ENCODE measurements at places on chromosomes 6 and 20.

GRCh38 chr20:45100563-45101245 lies at the start of gene KCNS1:
TSS of gene KCNS1 (minus strand) at chr20:45101127. CDS start at chr20:45099236, 1,891 bp downstream.
- DNase-seq, result no peak

GRCh38 chr6:168606722-168607121 lies 165.7 kb downstream of the SMOC2 start:
- no peak for DNase-seq

DNA sequence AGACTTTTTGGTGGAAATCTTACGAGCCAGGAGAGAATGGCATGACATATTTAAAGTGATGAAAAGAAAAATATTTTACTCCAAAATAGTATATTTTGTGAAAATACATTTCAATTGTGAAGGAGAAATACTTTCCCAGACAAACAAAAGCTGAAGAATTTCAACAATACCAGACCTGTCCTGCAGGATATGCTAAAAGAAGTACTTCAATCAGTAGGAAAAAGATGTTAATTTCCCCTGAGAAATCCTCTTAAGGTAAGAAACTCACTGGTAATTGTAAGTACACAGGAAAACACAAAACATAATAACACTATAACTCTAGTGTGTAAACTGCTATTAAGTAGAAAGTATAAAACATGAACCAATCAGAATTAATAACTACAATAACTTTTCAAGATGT lies 341.8 kb upstream of the GJE1 start:
- no peak for DNase-seq

DNA sequence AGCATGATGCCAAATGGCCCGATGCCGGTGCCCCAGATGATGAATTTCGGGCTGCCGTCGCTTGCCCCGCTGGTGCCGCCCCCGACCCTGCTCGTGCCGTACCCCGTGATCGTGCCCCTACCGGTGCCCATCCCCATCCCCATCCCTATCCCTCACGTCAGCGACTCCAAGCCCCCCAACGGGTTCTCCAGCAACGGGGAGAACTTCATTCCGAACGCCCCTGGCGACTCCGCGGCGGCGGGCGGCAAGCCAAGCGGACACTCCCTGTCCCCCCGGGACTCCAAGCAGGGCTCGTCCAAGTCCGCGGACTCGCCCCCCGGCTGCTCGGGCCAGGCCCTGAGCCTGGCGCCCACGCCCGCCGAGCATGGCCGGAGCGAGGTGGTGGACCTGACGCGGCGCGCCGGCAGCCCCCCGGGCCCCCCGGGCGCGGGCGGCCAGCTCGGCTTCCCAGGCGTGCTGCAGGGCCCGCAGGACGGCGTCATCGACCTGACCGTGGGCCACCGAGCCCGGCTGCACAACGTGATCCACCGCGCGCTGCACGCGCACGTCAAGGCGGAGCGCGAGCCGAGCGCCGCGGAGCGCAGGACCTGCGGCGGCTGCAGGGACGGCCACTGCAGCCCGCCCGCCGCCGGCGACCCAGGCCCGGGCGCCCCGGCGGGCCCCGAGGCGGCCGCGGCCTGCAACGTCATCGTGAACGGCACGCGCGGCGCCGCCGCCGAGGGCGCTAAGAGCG lies 144.6 kb downstream of the SOBP start:
- DNase-seq, result no peak

- DNase-seq, result no peak
These were observed 2.3 kb downstream of the HLA-DQB2 start for GRCh38 chr6:32761072-32761471.

DNA sequence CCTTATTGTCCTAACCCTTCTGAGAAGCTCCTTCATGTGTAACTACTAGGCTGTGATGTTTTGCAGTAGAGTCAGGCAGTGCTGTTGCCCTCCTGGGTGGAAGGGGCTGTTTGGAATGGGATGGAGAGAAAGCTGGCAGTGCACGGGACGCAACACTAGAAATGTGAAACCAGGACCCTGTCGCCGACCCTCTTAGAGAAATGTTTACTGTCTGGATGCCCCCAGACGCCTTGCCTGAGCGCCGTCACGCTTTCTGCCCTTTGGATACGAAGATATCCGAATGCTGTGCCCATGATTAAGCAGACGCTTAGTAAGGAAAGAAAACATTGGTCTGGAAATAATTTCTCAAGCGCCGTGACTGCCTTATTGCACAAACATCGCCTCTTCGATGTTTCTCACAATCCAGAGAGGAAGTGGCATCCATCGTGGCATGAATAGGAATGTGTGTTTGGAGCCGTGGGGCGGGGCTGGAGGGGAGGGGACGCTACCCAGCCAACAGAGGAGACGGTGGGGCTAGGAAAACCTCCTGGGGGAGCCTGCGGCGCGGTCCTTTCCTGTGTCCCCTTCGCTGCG lies 661 bp upstream of the PPP1R14C start:
- DNase-seq, result no peak

- no peak for DNase-seq
These were observed 55.7 kb downstream of the PLCB1 start for GRCh38 chr20:8187740-8188139.

DNA sequence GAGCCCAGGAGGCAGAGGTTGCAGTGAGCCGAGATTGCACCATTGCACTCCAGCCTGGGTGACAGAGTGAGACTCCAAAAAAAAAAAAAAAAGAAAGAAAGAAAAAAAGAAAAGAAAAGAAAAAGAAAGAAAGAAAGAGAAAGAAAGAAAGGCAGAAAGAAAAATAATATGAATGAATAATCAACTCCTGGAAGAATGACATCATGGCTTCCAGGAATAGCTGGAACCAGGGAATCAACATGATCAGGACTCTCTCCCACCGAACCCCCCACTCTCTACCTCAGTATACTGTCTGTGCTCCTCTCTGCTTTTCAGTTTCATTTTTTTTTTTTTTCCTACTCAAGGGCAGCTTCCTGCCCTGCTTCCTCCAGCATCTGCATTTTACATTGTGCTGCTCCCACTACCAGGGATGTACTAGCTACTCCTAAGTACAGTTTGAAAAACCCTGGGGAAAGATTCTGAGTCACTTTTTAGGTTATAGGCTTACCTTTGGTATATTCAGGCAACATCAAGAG lies 19.7 kb upstream of the MTCL3 start:
- no peak for DNase-seq

GRCh38 chr20:9144643-9145042 lies 75.8 kb downstream of the PLCB4 start:
- DNase-seq, result no peak

DNA sequence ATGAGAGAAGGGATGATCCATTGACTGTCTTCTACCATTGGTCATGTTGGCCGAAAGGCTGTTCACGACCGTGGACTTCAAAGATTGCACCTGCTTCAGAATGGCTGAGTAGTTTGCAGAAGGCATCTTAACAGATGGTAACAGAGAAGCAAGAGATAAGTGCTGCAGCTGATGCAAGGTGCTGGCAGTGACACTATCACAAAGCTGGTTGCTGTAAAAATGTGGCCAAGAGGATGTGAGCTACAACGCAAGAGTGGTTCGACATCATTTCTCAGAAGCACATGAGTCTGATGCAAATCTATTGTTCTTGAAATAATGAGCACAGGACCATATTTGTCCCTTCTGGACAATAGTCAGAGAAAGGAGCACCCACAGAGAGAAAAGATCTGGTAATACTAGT lies 27.0 kb upstream of the ANKEF1 start:
- no peak for DNase-seq

DNA sequence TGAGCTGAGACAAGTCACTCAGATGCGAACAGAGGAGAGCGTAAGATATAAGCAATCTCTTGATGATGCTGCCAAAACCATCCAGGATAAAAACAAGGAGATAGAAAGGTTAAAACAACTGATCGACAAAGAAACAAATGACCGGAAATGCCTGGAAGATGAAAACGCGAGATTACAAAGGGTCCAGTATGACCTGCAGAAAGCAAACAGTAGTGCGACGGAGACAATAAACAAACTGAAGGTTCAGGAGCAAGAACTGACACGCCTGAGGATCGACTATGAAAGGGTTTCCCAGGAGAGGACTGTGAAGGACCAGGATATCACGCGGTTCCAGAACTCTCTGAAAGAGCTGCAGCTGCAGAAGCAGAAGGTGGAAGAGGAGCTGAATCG lies 9.5 kb upstream of the SNRNP48 start:
- no peak for DNase-seq

DNA sequence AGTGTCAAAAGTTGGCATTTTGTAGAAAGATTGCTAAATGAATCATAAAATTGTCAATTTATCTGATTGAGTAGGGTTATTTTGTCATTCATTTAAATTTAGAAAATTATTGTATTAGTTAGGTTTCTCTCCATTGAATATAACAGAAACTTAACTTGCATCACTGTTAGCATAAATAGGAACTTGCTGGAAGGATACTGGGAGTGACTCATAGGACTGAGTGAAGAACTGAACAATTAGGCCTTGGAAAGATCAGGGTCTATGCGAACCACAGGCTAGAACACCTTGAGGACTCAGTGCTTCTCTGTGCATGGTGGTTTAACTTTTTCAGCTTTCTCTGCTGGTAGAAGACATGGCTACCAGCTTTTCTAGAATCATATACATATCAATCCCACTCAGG lies 67.7 kb upstream of the IFNGR1 start:
- no peak for DNase-seq

- DNase-seq, result no peak
These were observed 69.7 kb downstream of the SAMD3 start for GRCh38 chr6:130152908-130153510.

- peak; percentile 0 for DNase-seq
These were observed 626.1 kb upstream of the ID4 start for GRCh38 chr6:19210849-19211590.

GRCh38 chr6:108337721-108338120 lies 42.9 kb downstream of the AFG1L start:
- DNase-seq, result no peak

DNA sequence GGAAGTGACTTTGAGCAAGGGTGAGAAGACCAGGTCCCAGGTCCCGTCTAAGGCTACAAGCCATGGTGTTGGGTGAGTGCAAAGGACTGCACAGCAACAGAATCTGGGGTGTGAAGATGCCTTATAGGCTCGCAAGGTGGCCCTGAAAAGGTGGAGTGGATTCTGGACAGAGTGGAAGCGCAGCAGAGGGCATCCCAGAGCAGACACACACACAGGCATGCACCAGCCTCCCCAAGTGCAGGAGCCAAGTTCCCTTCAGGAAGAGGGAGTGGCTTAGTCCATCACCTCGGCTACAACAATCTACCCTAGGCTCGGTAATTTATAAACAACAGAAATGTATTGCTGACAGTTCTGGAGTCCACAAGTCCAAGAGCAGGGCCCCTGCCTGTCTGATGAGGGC lies 180.1 kb upstream of the PDE10A start:
- DNase-seq, result no peak

DNA sequence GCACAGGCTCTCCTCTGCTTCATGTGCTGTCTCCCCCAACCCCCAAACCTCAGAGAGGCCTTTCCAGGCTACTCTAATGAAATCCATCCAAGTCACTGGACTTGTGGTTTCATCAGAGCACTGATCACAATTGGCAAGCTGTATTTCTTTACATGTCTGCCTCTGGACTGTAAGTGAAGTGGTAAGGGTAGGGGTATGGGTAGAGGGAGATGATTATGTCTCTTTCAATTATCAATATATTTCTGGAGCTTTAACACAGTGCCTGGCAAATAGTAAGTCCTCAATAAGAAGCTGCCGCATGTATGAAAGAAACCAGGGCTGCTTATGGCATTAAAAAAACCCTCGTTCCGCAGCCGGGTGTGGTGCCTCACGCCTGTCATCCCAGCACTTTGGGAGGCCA lies 5.4 kb downstream of the TRERF1 start:
- no peak for DNase-seq

DNA sequence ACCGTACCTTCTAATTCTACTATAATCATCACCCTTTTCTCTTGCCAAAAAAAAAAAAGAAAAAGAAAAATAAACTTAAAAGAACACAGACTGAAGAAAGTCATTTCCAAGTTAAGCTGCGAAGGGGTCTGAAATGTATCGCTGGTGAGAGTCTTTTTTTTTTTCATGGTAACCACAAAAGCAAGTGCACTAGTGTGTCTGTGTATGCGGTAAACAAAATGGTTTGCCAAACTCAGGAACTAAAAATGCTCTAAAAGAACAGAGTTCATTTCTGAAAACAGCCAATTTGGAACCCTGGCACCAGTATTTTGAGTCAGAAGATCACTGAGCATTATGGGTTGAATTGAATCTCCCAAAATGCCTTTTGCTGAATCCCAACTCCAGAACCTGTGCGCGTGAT lies 46.6 kb downstream of the CDH4 start:
- no peak for DNase-seq

DNA sequence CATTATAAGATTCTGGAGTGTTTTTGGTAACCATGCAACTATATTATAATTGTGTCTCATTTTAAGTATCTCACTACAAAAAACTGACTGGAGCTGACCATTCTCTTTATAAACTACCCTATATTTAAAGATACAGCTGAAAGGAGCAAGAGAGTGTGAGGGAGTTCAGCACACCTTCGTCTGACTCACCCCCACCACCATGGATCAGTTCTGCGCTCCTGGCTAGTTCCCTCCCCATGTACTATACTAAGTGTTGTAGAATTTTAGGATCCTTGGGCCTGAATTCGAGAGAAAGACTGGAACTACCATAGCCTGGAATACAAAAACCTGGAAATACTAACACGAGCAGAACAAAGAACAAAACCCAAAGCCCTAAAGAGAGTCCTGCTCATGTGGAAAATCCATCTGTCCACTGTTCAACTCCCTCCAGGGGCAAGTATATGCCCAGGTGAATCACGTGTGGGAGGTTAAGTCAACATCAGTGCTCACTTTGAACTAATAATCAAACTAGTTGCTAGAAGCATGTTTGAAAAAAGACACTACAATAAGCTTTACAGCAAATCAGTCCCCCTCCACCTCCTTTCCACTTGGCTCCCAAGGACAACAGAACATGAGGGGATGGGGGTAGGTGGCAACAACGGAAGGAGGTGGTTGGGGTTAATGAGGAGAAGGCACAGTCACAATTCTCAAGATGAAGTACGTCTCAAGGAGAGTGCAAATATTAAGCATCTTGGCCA lies 46.8 kb downstream of the ELOVL5 start:
- DNase-seq, result no peak

DNA sequence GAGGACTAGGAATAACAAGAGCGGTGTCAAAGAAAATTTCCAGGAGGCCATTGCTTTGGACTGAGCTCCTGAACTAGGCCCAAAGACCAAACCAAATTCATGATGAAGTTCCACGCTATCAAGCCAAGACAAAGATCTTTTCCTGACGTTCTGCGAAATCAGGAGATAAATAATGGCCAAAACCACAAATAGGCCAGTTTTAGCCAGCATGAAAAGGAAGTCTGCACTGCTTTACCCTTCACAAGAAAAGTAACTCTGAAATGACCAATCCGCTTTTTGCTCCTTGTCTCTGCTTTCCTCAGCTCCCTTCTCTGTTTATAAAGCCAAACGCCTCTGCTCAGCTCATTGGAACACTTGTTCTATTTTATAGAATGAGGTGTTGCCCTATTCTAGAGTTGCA lies 6.7 kb downstream of the NCOA5 start:
- no peak for DNase-seq

DNA sequence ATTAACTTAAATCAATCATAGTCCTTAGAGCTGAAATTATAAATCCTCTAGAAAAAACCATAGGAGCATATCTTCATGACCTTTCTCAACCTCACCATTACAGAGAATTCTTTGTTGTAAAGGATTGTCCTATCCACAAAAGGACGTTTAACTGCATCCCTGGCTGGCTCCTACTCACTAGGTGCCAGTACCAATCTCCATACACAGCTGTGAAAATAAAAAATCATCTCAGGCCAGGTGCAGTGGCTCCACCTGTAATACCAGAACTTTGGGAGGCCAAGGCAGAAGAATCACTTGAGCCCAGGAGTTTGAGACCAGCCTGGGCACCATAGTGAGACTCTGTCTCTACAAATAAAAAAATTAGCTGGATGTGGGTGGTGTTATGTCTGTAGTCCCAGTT lies 89.9 kb downstream of the PDSS2 start:
- no peak for DNase-seq

All from GDM1 (cell line).